Stimulated activated CD4-positive, alpha-beta T cell treated with anti-CD3 and anti-CD28 coated beads, Interleukin-1b, Interleukin-23, amount 100 ng/mL, for 1 hour (primary cell): ENCODE measurements at places on chromosomes 16 and 17.
A peak's percentile ranks its signal among the peaks of the same experiment; 100 is the strongest.

- no peak for DNase-seq
Measured at GRCh38 chr17:37278247-37278894, 97.4 kb upstream of the C17orf78 start.

DNA sequence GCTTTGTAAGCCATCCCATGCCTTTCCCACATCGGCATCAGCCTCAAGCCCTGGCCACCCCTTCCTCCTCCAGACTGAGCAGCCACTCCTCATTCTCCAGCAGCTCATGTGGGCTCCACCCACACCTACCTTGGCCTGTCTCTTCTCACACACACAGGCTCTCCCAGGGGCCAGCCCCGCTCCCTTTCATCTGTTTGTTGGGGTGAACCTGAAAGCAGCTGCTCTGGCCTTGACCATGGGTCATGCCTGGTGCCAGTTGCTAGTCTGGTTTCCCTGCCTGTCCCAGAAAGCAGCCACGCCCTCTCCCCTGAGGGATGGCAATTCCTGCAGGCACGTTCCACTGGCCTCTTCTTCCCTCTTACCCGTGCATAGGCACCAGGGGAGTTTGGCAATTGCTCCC is 11.4 kb upstream of the TMEM238L start:
- no peak for DNase-seq

- DNase-seq = no peak
Measured at GRCh38 chr16:54055864-54056263, 230.7 kb downstream of the IRX3 start.

DNA sequence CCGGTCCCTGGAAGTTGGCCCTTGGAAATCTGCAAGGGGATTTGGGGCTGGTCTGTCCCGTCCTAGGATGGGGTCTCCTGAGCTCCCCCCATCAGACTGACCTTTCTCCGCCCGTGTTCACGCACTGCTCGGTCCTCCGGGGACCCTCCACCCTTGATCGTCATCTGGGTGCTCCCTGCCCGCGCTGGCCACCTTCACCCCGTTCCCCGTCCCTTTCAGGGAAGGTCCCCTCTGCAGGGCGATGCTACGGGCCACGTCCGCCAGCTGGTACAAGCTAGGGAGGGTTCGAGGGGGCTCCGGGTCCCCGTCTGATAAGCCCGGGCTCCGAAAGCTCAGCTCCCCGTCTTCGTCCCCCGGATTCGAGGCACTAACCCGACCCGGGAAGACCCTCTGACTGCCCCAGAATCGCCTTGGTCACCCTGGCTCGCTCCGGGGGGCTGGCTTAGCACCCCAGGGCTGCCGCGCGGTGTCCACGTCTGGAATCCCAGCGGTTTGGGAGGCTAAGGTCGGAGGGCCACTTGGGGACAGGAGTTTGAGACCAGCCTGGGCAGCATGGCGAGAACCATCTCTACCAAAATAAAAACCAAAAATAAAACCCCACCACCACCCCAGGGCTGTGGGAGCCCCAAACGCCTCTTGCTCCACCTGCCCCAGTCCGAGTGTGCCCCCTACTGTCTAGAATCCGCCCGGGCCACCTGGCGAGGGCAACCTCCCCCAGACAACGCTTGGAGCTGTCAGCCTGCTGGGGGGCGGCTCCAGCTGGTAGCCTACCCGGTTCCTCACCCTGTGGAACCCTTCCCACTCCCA is 1.1 kb upstream of the SLC43A2 start:
- peak; percentile 32 for DNase-seq

GRCh38 chr16:31329671-31330552 is 25.1 kb upstream of the ITGAX start:
- no peak for DNase-seq

DNA sequence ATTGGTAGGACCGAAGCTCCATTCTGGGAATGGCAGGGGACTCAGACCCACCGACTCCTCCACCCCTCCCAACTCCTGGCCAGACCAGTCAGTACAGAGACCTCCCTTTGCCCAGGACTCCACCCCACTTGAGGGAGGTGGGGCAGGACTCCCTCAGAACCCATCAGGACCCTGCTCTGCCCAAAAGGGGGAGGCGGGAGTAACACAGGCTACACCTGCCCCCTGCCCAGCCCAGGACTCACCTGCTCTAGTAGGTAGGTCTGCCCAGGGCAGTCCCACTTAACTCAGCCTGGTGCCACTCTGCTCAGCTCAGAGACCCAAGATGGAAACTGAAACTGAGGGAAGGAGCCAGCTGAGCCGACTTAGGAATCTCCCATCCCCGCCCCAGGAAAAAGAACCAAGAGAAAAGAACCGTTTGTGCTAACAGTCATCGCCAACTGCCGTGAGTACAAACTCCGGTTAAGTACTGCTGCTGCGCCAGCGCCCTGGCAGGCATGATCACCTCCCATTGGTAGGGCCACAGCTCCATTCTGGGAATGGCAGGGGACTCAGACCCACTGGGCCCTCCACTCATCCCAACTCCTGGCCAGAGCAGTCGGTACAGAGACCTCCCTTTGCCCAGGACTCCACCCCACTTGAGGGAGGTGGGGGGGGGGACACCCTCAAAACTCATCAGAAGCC is 503 bp downstream of the DHX58 start:
- no peak for DNase-seq

GRCh38 chr17:67441052-67441895 is 64.2 kb downstream of the PITPNC1 start:
- peak; percentile 78 for DNase-seq

- DNase-seq = no peak
Measured at GRCh38 chr17:74599448-74599939, 7.4 kb upstream of the CD300LD start.

GRCh38 chr17:63932721-63933120 is 590 bp upstream of the CD79B start:
- no peak for DNase-seq

- no peak for DNase-seq
Measured at GRCh38 chr16:26988186-26988585, 78.5 kb upstream of the C16orf82 start.

- DNase-seq = no peak
Measured at GRCh38 chr17:81516439-81516838, 3.8 kb upstream of the ACTG1 start.

- peak; percentile 88 for DNase-seq
Measured at GRCh38 chr16:89686520-89687091, at the start of gene CDK10. TSS of gene CDK10 (plus strand) at chr16:89686689. CDS start at chr16:89686711, 22 bp downstream.

- DNase-seq = no peak
Measured at GRCh38 chr17:8964801-8965393, 610 bp downstream of the PIK3R5 start.

DNA sequence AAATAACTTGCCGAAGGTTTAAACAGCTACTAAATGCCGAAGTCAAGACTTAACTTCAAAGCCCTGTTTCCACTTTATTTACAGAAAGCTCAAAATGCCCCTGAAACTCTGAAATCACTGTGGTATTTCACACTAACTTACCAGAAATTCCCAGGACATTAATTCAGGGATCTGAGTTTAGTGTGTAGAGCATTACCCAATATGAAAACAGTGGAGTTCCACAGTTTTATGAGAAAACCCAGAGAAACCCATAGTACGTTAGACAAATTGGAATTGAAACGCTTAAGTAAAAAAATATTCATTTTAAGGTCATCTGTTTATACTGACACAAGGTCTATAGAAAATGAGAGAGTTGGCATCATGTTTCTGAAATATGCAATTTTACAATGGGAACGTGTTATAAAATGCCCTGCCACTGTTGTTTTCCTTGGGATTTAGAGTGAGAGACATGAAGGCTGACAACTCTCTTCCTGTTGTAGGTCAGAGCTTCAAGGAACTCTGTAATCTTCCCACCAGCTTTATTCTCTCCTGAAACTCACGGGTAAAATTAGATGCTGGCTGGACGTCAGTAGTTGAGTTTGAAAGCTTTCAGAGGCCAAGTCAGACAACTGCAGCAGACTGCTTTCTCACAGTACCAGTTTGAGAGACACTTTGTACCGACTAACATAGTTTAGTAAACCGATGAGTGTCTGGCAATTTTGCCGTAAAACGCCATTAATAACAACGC is 139.4 kb upstream of the TBX2 start:
- DNase-seq = no peak

DNA sequence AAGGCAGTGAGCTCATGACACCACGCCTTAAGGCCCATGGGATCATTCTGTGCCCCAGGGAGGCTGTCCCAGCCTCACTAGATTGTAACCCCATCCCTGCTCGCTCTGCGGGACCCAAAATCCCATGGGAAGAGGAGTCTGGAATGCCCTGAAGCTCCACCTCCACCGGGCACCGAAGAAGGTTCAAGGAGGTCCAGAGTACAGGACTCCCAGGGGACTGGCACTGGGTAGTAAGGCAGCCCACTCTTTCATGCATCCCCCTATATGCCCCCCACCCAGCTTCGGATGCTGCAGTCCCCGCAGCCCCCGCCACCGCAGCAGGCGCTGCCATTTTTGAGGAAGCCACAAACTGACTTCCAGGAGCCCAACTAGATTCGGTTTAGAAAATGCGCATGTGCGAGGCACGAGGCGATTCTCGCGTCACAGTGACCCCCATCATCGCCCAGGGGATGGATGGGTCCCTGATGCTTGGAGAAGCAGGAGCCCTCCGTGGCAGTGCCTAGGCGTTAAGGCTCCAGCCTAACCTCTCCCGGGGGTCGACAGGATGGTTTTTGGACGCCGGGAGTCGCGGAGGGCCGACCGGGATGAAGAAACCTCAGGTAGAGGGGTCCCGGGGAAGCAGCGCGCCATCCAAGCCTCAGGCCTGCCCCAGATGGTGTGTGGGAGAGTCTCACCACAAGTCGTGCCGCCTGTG is 1681.0 kb downstream of the TP53TG3F start:
- DNase-seq = no peak

DNA sequence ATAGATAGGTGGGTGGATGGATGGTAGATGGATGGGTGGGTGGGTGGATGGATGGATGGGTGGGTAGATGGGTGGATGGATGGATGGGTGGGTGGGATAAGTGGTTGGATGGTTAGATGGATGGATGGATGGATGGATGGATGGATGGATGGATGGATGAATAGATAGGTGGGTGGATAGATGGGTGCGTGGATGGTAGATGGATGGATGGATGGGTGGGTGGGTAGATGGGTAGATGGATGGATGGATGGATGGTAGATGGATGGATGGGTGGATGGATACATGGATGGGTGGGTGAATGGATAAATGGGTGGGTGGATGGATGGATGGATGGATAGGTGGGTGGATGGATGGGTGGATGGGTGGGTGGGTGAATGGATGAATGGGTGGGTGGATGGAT is 50.0 kb upstream of the FASN start:
- no peak for DNase-seq

GRCh38 chr16:88534638-88535190 is 35.5 kb upstream of the ZC3H18 start:
- no peak for DNase-seq

GRCh38 chr16:29784157-29784556 is 6.1 kb downstream of the ZG16 start:
- no peak for DNase-seq
